SJSA1 (cell line): ENCODE measurements at places on chromosomes 5 and 9. TPM values are rescaled to one million over a fixed set of nuclear protein-coding genes. Genes with fewer than 3 reads are reported as not detected.

- H3K4me3 ChIP-seq, result no peak overlapping the region
- H3K27me3 ChIP-seq, result no peaks in the 10 kb centered on the region
- H3K27ac ChIP-seq, result no peak overlapping the region
- no peak for DNase-seq
- H3K36me3 ChIP-seq, result peaks cover 5% of the 10 kb centered on the region; the same call in 1 of the 2 replicates
Observed at GRCh38 chr9:137721899-137722298, 103.1 kb downstream of the EHMT1 start.

DNA sequence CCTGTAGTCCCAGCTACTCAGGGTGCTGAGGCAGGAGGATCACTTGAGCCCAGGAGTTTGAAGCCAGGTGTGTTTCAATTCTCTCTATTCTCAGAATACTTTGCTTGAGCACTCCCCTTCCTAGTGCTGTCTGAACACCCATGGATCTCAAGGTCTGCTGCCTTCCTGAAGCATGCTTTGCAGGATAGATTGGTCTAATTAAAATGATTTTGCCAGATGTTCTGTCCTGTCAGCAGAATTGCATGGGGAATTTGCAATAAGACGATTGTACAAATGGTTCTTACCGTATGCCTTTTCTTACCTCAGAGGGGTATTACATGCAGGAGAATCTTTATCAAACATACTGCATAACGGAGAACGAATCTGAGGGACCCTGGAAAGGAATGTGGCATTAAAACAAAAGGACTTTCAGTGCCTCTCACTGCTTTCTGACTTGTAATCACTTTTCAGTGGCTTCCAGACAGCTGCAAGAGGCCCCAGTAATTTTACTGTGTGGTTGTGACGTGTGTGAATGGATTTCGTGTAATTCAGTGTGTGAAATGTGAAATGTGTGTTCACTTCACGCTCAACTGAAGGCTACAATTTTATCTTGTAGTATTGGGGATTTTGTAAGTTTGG lies 587.2 kb upstream of the SEMA6A start:
- H3K27me3 ChIP-seq, result no peaks in the 10 kb centered on the region
- no peaks in the 10 kb centered on the region for H3K36me3 ChIP-seq
- no peaks in the 10 kb centered on the region for H3K4me1 ChIP-seq
- H3K27ac ChIP-seq, result no peak overlapping the region

GRCh38 chr5:148585988-148586387 lies 68.3 kb downstream of the HTR4 start:
- H3K27me3 ChIP-seq, result peaks cover 6% of the 10 kb centered on the region; the same call in 1 of the 2 replicates
- no peak for DNase-seq
- no peaks in the 10 kb centered on the region for H3K36me3 ChIP-seq
- no peak overlapping the region for H3K27ac ChIP-seq

DNA sequence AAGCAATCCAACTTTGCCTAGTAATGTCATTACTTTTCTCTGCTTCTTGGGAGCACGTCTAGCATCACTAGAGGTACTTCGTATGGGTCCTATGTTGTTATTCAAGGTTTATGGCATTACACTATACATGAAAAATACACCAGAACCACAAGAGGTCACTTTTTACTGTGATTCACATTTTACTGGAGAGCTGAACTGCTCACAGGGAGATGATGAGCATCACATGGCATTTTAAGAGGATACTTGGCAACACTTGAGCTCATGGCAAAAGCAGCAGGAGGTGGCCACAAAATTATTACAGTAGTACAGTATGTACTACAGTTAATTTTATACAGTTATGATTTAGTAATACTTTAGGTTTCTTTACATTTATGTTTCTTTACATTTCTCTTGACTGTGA lies 223.4 kb downstream of the PARP8 start:
- no peak for DNase-seq
- H3K27me3 ChIP-seq, result no peaks in the 10 kb centered on the region
- no peak overlapping the region for H3K27ac ChIP-seq
- H3K36me3 ChIP-seq, result no peaks in the 10 kb centered on the region
- H3K4me3 ChIP-seq, result no peak overlapping the region

DMAC1 gene
- 3.9 and 5.3 TPM in 2 replicates for total RNA-seq

- H3K4me1 ChIP-seq, result peaks cover 29% of the 10 kb centered on the region
- peak within 1 kb of the TSS; percentile 98 for H3K27ac ChIP-seq
- DNase-seq, result peak; percentile 56
- H3K4me3 ChIP-seq, result peak within 1 kb of the TSS; percentile 60
Observed at GRCh38 chr5:108747774-108748400, at the start of gene FER. TSS of gene FER (plus strand) at chr5:108747897. CDS start at chr5:108798183, 50,286 bp downstream.

DNA sequence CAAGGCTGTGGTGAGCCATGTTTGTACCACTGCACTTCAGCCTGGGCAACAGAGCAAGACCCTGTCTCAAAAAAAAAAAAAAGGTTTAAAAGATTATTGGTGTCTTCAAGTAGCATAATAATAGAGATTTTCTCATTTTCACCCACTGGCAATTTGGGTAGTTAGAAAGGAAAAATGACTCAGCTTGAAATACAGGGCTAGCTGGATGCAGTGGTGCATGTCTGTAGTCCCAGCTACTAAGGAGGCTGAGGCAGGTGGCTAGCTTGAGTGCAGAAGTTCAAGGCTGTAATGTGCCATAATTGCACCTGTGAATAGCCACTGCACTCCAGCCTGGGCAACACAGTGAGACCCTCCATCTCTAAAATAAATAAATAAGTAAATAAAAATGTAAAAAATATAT lies 111.1 kb downstream of the ARRDC3 start:
- peaks cover 6% of the 10 kb centered on the region; the same call in 1 of the 2 replicates for H3K4me1 ChIP-seq
- no peaks in the 10 kb centered on the region for H3K27me3 ChIP-seq
- no peak for DNase-seq
- H3K4me3 ChIP-seq, result no peak overlapping the region
- no peak overlapping the region for H3K27ac ChIP-seq
- H3K36me3 ChIP-seq, result no peaks in the 10 kb centered on the region

DNA sequence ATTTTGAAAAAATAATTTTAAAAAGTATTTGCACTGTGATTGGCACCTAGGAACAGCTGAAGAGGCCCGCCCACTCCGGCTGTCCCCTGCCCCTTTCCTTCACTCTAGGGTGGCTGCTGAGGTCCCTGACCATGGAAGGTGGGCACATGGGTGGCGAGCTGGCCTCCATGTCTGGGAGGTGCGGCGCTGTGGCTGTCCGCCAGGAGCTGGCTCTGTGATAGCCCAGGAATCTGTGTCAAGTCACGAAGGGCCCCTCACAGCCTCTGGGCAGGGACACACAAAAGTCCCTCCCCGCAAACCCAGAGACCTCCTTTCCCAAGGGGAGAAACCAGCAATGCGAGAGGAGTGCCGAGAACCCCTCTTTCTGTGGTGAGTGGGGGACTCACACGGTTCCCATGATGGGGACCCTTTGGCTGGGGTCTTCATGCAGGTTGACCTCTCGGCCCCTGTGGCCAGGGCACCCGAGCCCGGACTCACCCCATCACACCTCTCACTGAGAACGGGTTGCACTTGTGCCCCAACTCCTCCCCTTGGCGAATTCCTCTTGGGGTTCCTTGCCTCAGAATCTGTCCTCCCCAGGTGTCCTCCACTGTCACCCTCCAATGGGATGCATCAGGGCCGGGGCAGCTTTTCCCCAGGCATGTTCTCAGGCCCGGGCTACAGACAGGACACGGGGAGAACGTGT lies 168.0 kb downstream of the GAPVD1 start:
- H3K27me3 ChIP-seq, result no peaks in the 10 kb centered on the region
- H3K4me1 ChIP-seq, result no peaks in the 10 kb centered on the region
- DNase-seq, result no peak

ZDHHC11 gene
- total RNA-seq, result 0.05 TPM in 1 of 2 replicates, not detected in the other

GRCh38 chr9:93958121-93958818 lies 3.1 kb upstream of the BARX1 start:
- no peak for DNase-seq
- H3K27ac ChIP-seq, result no peak overlapping the region
- no peak overlapping the region for H3K4me3 ChIP-seq
- peaks cover 9% of the 10 kb centered on the region for H3K27me3 ChIP-seq

DNA sequence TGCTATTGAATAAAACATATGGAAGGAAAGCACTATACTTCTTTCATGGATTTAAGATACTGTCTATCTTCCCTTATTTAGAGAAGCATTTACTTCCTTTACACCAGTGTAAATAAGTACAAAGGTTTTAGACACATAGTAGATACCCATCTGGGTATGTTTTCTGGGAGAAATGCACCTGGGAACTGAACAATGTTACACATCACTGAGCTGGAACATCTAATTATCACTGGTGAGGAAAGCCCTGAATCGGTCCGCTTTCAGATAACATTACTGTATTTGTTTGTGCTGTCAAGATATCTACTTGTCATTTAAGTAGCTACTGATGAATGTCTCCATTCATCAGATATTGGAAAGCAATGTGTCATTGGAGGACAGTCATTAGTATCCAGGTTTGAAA lies 964.7 kb upstream of the PTPRD start:
- no peaks in the 10 kb centered on the region for H3K36me3 ChIP-seq
- H3K4me1 ChIP-seq, result no peaks in the 10 kb centered on the region
- DNase-seq, result no peak
- no peaks in the 10 kb centered on the region for H3K27me3 ChIP-seq
- no peak overlapping the region for H3K4me3 ChIP-seq

GRCh38 chr5:102924963-102925362 lies 169.9 kb downstream of the PAM start:
- H3K4me3 ChIP-seq, result no peak overlapping the region
- H3K4me1 ChIP-seq, result peaks cover 13% of the 10 kb centered on the region
- peaks cover 34% of the 10 kb centered on the region for H3K36me3 ChIP-seq
- H3K27ac ChIP-seq, result no peak overlapping the region

SIT1 gene
- total RNA-seq, result not detected in 2 replicates

DNA sequence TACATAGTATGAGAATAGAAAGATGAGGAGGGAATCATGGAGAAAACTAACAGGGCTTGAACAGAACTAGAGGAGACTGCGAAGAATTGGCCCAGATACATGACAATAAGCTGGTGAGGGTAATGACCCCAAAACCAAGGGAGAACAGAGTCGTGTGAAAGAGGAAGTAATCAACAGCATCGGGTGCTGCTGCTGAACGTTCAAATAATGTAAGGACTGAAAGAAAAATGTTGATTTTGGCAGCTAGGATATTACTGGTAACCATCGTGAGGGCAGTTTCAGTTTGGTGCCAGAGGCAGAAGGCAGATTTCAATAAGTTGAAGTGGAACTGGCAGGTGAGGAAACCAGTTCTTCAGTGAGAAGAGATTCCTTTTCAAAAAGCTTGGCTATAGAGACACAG lies 66.8 kb upstream of the SMC2 start:
- no peaks in the 10 kb centered on the region for H3K4me1 ChIP-seq
- DNase-seq, result no peak
- H3K27ac ChIP-seq, result no peak overlapping the region
- no peak overlapping the region for H3K4me3 ChIP-seq
- no peaks in the 10 kb centered on the region for H3K27me3 ChIP-seq

DNA sequence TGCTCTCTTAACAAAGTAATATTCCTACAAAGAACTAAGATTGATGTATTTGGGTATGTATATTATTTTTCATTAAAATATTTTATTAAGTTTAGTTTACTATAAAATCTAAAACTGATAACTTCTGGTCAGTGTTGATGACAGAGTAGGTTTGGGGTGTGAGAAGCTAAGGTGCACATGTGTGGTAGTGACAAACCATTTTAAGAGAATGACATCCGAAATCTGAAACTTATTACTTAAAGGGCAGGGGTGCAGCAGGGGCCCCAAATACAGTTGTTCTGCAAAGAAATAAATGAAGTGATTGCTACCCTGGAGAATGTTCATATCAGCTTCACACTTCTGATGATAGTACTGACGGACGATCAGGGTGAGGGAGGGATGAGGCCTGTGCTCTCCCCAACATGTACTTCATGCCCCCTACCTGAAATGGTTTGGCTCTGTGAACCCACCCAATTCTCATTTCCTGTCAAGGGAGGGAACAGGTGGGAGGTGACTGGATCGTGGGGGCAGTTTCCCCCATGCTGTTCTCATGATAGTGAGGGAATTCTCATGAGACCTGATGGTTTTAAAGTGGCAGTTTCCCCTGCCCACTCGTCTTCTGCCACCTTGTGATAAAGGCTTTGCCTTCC lies 125.3 kb upstream of the RFX3 start:
- no peaks in the 10 kb centered on the region for H3K36me3 ChIP-seq
- H3K4me1 ChIP-seq, result no peaks in the 10 kb centered on the region
- no peak for DNase-seq
- H3K27me3 ChIP-seq, result no peaks in the 10 kb centered on the region

SLC24A2 gene
- total RNA-seq, result not detected in 2 replicates

DNA sequence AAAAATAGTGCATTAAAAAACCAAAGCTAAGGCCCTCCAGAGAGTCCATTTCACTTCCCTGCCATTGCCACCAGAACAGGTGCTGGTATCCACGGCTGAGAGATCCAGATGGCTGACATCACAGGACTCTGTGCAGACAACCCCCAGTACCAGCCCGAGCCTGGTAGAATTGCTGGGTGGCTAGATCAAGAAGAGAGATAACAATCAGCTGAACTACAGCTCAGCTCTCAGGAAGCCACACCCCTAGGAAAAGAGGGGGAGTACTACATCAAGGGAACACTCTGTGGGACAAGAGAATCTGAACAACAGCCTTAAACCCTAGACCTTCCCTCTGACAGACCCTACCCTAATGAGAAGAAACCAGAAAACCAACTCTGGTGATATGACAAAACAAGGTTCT lies 73.8 kb upstream of the SLIT3 start:
- peak; percentile 47 for DNase-seq
- H3K4me1 ChIP-seq, result peaks cover 17% of the 10 kb centered on the region
- no peak overlapping the region for H3K4me3 ChIP-seq
- no peak overlapping the region for H3K27ac ChIP-seq

- no peaks in the 10 kb centered on the region for H3K4me1 ChIP-seq
- H3K36me3 ChIP-seq, result no peaks in the 10 kb centered on the region
- no peak overlapping the region for H3K4me3 ChIP-seq
Observed at GRCh38 chr9:27595733-27596132, 22.5 kb upstream of the C9orf72 start.

DNA sequence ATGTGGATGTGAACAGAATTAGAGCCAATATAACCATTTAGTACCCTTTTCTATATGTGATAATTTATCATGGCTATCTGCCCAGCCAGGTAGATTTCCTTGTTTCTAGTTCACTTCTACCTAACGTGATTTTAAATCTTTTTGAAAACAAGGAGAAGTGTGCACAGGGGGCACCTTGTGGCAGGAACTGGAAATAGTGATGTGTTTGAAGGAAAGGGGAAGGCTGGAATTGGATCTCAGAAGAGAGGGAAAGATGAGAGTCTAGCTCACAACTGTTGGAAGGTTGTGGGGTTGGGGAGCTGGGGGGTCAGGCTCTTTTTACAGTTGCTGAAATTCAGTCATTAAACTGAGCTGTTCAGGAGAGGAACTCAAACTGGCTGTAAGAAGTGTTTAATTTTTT lies 219.5 kb downstream of the KCTD16 start:
- no peak overlapping the region for H3K27ac ChIP-seq
- no peaks in the 10 kb centered on the region for H3K4me1 ChIP-seq
- no peak overlapping the region for H3K4me3 ChIP-seq
- H3K36me3 ChIP-seq, result no peaks in the 10 kb centered on the region
- peak; percentile 8 for DNase-seq
- H3K27me3 ChIP-seq, result no peaks in the 10 kb centered on the region

DNA sequence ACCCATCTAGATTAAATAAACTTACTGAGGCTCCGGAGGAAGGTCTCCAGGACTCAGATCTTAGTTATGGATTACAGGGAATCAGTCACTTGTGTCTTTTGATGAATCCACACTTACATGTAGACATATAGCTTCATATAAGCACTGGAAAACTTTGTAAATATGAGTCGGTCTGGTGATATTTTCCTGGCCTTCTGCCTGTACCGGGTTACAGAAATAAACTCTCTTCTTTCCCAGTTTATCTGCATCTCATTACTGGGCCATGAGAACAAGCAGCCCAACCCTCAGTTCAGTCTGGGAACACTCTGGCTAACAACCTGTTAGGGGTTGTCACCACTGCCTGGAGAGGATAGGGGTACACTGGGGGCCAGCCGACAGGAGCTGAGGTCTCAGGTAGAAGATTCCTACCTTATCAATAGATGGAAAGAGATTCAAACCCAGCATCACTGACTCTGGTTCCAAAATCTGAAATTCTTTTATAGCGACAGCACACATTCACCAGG lies 59.1 kb downstream of the THBS4 start:
- H3K4me1 ChIP-seq, result no peaks in the 10 kb centered on the region
- H3K36me3 ChIP-seq, result no peaks in the 10 kb centered on the region
- no peaks in the 10 kb centered on the region for H3K27me3 ChIP-seq
- no peak overlapping the region for H3K4me3 ChIP-seq
- no peak for DNase-seq
